ENCODE measurements at places on chromosomes 3 and 15. TPM values are rescaled to one million over a fixed set of nuclear protein-coding genes. Genes with fewer than 3 reads are reported as not detected.

- H3K27ac ChIP-seq: no peak overlapping the region
- H3K4me3 ChIP-seq: no peak overlapping the region
- no peaks in the 10 kb centered on the region for H3K27me3 ChIP-seq
- no peaks in the 10 kb centered on the region for H3K36me3 ChIP-seq
- DNase-seq: no peak
Measured at GRCh38 chr3:30315447-30315846, 291.0 kb upstream of the TGFBR2 start.

The BCL2A1 gene
- polyA plus RNA-seq: 25.5 TPM

DNA sequence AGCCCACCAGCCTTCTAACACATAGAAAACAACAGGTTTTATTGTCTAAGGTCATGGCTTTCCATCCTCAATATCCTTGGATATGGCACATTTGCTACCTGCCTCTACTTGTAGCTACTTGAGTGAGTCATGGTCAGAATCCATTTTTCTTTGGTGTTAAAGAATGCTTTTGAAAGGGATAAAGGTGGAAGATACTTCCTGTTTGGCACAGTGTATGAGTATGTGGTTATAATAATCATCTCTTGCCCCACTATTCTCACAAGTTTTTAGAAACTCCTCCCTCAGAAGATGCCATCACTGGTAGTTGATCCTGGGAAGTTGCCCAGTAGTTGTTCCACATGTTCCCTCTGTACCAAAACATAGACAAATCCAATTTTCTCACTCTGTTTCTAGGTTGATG is 508.6 kb upstream of the IL12A start:
- no peaks in the 10 kb centered on the region for H3K4me1 ChIP-seq
- no peak for DNase-seq
- no peak overlapping the region for H3K27ac ChIP-seq
- H3K27me3 ChIP-seq: no peaks in the 10 kb centered on the region

The C3orf38 gene
- 16.7 TPM for polyA plus RNA-seq

DNA sequence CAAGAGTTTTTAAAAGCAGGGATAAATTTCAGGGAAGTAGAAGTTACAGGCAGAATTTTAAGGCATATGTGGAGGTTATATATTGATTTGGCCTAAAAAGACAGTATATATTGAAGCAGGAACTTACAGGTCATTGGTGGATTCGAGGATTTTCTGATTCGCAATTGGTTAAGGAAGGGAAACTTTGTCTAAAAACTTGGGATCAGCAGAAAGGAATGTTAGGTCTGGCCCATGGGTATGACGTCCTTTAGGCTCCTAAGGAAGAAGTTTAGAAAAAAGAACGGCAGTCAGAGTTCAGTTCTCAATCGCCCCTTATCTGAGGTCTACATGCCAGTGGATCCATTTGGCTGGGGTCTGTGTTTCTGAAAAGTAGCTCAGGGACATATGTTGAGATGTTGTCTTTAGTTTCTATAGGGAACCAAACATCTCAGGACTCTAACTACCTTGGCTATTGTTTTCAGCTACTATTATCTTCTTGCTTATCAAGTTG is 33.2 kb upstream of the ACP3 start:
- no peaks in the 10 kb centered on the region for H3K27me3 ChIP-seq
- H3K27ac ChIP-seq: no peak overlapping the region
- H3K4me3 ChIP-seq: no peak overlapping the region
- no peak for DNase-seq
- H3K36me3 ChIP-seq: no peaks in the 10 kb centered on the region

The MFN1 gene
- polyA plus RNA-seq: 31.5 TPM

The SCG5 gene
- 3.4 TPM for polyA plus RNA-seq

Data from thymus (tissue), 14 donors.